NCI-H146 (cell line): ENCODE measurements at places on chromosomes 2 and 18.

GRCh38 chr2:217933617-217933993, 69.2 kb downstream of the TNS1 start:
- peak; percentile 25 for DNase-seq

- no peak for DNase-seq
Observed at GRCh38 chr2:2097549-2097948, 233.5 kb downstream of the MYT1L start.

DNA sequence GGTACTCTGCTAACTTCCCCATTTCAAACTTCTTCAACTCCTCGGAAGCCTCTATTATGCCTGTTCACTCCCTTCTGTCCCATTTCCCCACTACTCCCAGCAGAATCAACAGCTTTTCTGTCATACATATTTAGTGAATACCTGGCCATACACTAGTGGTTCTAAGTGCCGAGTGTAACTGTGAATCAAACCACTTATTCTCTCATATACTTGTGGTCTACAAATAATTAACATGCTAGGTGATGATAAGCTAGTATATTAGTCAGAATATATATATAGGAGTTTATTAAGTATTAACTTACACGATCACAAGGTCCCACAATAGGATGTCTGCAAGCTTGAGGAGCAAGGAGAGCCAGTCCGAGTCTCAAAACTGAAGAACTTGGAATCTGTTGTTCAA, 150.7 kb downstream of the CCDC102B start:
- DNase-seq: no peak

DNA sequence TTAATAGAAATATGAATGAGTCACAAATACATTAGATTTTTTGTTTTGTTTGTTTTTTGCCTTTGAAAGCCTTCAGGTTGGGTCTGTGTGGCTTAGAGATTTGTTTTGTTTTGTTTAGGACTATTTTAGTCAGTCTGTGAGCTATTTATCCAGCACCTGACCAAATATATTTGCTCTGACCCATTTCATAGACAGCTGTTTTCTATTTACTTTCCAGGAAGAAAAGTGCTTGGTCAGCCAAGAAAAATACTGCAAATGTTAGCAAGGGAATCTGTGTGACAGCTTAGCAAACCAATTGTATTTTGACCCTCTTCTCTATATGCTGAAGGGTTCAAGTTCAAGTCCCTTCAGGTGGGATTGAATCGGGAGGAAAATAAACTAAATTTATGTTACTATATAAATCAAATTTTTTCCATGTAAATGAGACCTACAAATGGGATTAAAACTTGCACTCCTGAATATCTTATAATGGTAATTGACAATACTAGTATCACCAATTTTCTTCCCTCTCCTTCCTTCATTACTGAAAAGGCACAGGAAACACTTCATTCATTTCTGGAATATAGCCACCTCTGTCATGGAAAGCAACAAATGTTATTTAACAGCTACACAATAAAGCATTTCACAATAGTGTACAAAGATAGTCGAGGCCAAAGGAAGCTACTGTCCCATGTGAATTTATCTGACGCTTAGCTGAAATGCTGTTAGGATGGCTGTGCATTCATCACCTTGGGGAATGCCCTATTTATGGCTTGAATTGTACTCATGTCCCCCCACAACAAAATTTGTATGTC, 23.1 kb upstream of the KLF7 start:
- peak; percentile 36 for DNase-seq

DNA sequence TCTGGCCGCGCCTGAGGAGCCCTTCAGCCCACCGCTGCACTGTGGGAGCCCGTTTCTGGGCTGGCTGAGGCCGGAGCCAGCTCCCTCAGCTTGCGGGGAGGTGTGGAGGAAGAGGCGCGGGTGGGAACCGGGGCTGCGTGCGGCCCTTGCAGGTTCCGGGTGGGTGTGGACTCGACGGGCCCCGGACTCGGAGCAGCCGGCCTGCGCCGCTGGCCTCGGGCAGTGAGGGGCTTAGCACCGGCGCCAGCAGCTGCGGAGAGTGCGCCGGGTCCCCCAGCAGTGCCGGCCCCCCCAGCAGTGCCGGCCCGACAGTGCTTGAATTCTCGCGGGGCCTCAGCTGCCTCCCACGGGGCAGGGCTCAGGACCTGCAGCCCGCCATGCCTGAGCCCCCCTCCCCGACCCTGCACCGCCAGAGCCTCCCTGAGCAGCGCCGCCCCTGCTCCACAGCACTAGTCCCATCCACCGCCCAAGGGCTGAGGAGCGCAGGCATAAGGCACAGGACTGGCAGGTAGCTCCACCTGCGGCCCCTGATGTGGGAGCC, 534.2 kb downstream of the ZNF804A start:
- no peak for DNase-seq
